ENCODE measurements at places on chromosomes 7 and 10. TPM values are rescaled to one million over a fixed set of nuclear protein-coding genes. Genes with fewer than 3 reads are reported as not detected.

The CHN2 gene
- total RNA-seq = 0.85 TPM

DNA sequence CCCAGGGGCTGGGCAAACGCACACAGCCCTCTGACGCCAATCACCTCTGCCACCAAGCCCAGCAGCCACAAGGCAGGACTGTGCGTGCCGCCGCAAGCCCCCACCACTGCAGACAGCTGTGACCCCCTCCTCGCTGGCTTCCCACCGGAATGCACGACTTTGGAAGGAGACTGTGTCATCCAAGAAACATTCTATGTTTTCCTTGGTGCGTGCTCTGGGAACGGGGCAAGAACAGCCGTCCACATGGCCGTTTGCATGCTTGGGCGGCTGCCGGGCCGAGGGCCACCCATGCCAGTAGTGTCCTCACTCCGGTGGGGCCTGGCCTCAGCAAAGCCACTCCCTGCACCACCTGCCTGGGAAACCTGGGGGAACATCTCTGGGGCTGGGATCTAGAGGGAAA is 17.6 kb upstream of the ELN start:
- ATAC-seq = no peak

DNA sequence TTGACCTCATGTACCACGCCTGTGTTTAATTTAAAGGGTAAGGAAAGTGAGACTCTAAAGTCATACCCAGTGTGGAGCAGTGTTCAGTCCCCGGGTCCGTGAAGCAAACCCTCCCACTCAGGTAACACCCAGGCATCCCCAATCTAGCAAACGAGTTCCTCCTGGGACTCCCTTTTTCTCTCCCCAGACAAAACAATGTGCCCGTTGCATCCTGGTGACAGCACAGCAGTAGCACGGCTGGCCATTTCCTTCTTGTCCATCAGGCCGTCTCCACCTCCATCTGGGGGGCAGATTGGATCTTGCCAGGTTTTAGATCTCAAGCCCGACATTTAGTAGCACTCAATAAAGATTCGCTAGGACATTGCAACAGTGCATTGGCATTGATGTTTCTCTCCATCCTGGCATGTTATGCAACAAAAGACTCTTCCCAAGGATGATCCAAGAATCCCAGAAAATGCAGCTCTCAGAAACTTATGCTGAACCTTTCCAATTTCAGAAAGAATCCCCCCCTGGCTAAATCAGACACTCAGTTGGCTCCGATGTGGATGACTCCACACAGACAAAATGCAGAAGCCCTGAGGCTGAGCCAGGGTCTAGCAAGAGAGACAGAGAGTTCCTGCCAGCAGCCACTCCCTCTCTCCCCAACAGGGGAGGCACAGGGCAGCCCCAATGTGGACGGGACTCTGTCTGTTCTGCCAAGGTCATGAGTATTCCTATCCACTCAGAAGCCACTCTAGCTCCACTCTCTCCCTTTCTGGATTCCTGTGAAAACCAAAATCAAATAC is 274.5 kb upstream of the MGMT start:
- ATAC-seq = no peak

DNA sequence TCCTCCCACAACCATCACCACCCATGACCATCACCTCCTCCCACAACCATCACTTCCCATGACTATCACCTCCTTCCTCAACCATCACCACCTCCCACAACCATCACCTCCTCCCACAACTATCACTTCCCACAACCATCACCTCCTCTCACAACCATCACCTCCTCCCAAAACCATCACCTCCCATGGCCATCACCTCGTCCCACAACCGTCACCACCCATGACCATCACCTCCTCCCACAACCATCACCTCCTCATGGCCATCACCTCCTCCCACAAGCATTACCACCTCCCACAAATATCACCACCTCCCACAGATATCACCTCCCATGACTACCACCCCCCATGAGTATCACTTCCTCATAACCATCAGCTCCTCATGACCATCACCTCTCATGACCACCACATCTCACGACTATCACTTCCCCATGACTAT is 52.2 kb downstream of the PDGFA start:
- ATAC-seq = peak; percentile 3

- no peak for ATAC-seq
Observed at GRCh38 chr7:137313201-137313600, 30.3 kb downstream of the PTN start.

All from activated T-helper 17 cell treated with anti-CD3 and anti-CD28 coated beads, Interleukin-2, amount 50 U/mL, for 72 hours (primary cell).